ENCODE measurements at places on chromosomes 13 and 19.

DNA sequence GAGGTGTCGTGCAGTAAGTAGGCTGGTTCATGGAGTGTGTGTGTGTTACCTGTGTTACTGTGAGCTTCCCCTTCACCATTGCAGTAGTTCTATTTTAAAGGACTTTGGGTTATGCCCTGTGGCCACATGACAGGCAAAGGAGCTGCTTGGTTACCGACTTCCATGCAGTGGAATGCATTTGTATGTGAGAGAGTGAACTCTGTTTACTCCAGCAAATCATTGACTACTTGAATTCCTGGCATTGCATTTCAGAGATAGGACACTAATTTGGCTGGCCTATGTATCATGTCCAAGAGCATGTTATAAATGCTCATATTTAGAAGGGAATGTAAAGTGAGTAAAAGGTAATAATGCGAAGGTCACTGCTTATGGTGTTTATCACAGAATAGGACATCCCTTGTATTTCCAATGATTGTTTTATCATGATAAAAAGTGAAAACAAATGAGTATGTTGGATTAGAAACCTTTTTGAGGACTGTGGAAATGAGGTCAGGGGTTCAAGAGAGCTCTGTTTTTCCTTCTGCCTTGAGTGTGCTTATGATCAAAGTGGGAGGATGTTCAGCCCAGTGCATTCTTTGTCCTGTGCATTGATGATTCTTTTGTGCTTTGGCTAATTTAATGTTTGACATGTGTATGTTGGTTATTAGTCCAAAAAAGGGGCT lies 156.5 kb downstream of the LMO7 start:
- no peak for DNase-seq

GRCh38 chr13:37148501-37148900 lies 43.0 kb upstream of the CSNK1A1L start:
- no peak for DNase-seq

- no peak for DNase-seq
Observed at GRCh38 chr19:852136-853013, at the start of gene ELANE. Gene ELANE, plus strand, starts transcription at chr19:852303. Its CDS starts 26 bp downstream, at chr19:852329.

GRCh38 chr13:52738719-52739467 lies 727 bp downstream of the CNMD start:
- no peak for DNase-seq

DNA sequence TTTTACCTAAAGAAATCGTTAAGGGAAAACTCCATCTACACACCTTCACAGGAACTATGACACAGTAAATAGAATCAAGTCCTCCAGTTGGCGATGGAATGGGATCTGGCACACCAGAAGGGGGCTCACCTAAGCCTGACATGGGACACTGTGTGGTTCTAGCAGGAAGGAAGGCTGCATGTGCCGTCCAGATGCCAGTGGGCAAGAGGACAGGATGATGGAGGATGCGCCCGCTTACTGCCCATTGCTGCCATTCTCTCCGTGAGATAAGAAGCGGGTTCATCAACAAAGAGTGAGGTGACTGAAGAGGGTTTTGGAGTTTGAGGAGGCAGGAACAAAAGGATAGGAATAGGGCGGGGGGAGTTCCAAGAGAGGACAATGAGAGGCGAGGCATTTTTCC lies 2.9 kb upstream of the CYP2F1 start:
- DNase-seq, result no peak

- no peak for DNase-seq
Observed at GRCh38 chr19:56123266-56123891, 2.3 kb upstream of the ZNF787 start.

DNA sequence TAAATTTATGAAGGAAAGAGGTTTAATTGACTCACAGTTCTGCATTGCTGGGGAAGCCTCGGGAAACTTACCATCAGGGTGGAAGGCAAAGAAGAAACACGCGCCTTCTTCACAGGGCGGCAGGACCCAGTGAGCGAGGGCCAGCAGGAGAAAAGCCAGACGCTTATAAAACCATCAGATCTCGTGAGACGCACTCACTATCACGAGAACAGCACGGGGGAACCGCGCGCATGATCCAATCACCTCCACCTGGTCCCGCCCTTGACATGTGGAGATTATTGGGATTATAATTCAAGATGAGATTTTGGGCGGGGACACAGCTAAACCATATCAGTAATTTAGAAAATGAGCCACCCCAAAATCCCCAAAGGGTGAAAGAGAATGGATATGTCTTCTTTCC lies 187.1 kb downstream of the RAP2A start:
- DNase-seq, result no peak

DNA sequence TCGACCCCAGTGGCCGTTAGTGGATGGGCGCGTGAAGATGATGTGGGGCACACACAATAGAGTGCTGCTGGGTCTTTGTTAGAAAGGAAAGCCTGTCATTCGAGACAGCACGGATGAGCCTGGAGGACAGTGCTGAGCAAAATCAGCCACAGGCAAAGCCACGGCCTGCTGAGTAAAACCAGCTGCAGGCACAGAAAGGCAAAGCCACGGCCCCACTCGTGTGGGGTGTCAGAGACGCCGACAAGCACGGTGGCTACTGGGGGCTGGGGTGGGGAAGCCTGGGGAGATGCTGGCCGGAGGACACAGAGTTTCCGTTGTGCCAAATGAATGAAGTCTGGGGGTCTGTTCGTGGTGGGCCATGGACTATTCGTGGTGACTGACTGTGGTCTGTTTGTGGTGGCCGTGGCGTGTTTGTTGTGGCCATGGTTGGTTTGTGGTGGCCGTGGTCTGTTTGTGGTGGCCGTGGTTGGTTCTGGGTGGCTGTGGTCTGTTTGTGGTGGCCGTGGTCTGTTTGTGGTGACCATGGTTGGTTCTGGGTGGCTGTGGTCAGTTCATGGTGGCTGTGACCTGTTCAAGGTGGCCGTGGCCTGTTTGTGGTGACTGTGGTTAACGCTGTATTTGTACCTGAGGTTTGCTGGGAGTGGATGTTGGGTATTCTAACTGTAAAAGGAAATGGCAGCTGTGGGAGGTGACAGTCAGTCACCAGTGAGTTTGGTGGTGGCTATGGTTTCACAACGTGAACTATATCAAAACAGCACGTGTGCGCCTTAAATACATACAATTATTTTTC lies 36.3 kb downstream of the MCF2L start:
- DNase-seq, result no peak

- DNase-seq, result no peak
Observed at GRCh38 chr19:35883882-35884281, 15.5 kb downstream of the APLP1 start.

GRCh38 chr13:38899571-38899970 lies 91.1 kb downstream of the STOML3 start:
- no peak for DNase-seq

DNA sequence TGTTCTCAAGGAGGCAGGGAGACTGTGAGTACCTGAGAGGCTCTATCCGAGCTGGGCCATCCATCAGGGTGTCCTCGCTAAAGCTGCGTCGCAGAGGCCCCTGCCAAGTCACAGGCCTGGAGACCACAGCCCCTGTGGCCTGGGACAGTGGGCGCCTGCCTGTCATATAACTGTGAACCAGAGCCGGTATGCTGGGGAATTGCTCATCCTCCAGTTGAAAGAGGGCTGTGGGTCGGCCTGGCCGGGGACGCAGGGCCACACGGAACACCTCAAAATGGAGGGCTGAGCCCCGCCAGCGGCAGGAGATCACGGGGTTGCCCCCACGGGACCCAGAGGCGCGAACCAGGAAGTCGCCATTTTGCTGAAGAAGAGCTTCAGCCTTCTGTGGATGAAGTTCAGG lies 6.6 kb downstream of the SH2D3A start:
- no peak for DNase-seq

- no peak for DNase-seq
Observed at GRCh38 chr13:21405309-21405708, 53.8 kb downstream of the ZDHHC20 start.

DNA sequence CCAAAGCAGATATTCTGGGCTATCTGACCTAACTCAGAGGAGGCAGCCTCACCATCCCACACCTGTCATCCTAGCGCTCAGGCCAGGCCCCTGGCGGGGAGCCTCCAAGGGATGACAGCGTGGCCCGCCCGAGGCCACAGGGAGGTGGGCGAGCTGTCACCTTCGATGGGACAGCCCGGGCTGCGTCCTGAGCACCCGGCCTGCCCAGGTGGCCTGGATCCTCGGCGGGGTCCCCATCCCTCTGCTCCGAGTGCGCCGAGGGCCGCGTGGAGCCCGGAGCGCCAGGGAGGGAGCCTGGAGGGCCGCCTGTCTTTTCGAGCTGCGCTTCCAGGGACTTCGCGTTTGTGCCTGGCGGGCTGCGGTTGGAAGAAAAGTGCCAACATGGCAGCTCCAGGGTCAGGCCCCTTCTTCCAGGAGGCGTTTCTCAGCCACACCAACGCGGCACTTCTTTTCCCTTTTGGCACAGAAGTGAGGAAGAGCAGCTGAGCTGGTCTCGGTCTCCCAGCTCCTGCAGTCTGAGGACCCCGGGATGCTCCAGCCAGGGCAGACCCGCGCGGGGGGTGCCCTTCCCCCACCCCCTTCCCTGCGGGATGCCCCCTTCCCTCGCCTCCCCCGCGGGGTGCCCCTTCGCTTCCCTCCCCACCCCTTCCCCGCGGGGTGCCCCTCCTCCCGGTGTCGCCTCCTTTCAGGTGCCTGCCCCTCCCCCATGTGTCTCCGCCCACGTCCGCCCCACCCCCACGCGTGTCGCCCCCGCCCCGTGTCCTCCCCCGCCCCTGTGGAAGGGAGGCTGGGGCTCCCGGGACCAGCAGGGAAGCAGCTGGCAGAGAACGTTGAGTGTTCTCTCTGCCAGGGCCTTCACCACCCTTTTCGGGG lies 42.3 kb downstream of the GJA3 start:
- no peak for DNase-seq

DNA sequence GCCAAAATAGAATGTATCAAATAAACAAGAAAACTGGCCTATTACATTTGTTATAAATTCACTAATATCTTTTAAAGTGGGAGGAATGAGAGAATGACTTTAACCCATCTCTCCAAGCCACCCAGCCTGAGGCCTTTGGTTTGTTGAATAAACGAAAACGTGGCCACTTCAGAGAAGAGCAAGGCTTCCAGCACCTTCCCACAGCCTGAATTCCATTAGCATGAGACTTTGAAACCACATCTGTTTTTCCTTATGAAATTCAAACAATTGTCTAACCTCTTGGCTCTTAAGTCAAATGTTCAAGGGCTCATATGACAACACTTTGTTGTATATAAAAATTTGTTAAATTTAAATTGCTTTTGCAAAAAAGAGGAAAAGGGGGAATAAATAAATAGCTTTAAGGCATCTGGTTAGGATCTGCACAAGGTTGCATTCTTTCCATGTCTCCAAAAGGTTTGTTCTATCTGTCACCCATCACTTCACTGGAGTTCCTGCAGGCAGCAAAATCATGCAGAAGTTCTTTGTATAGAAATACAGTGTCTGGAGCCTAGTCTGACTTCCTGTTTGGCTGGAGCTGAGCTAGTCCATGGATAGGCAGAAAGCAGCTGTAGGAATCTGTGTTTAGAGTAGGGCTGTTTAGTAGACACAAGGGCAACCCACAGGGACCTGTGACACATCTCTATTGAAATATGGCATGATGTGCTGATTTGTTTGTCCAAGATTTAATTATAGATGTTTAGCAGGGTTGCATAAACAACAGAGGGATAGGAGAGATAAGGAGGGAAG lies 502.3 kb downstream of the KCTD12 start:
- peak; percentile 24 for DNase-seq

GRCh38 chr19:1018393-1018792 lies 2.5 kb downstream of the TMEM259 start:
- no peak for DNase-seq

GRCh38 chr13:108086678-108087077 lies 128.7 kb downstream of the LIG4 start:
- no peak for DNase-seq

DNA sequence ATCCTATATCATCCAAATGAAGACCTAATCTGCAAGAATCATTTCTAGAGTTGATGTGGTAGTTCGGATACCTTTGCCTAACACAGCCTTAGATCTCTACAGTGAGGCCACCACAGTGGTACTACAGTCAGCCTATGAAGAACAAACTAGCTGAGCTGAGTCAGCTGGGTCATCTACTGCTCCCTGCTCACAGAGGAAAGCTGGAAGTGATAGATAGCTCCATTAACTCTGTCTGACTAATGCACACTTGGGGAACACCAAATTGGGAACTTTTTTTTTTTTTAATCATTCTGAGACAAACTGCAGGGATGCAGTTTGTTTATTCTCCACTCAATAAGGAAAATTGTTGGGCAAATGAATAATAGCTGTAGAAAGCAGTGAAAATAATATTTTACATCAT lies 1160.6 kb downstream of the PCDH9 start:
- no peak for DNase-seq

DNA sequence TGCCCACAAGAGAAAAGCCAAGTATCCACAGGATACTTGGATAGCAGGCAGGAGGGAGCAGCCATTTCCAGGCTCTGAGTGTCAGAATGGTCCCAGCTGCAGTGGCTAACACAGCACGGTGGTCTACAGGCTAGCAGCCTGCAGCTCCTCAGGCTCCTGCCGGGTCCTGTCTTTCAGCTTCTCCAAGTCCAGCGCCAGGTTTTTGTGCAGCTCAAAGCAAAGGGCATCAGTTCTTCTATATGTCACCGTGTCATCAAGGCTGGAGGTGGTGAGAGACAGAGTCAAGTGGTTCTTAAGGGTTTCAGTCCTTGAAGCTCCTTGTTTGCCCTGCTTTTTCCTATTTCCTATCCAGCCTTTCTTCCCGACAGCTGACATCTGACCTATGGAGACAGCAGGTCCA lies 188.6 kb downstream of the NUFIP1 start:
- no peak for DNase-seq

DNA sequence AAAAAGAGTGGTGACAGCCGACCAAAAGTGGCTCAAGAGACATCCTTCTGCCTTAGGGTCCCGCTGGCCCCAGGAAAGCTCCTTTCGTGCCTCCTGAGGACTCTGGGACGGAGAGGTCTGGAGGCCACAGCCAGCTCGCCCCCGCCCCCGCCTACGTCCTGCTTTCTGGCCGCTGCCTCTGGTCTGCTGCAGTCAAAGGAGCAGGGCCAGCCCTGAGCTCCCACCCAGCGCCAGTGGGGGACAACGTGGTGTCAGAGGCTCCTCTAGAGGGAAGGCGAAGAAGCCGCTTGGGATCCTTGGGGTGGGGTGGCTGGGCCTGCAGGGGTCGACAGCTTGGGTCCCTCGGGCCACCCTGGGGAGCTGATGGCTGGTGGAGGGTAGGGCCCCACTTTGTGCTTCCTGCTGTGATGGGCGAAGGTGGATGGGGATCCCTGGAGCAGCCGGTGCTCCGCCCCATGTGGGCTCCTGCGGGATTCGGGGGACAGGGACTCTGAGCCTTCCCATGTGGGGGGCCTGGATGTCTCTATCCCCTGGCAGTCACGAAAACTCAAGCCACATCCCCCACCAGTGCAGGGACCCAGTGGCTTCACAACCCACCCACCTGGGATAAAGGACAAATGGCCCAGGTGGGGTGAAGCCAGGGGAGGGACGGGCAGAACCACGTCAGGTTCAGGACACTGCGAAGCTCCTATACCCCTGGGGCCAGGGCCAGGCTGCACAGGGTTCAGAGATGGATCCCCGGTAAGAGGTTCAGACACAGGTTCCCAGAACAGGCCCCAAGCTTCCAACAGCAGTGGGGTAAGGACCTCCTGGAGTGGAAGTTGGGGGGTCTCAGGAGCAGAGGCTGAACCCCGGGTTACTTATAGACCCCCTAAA lies 9.0 kb upstream of the DIRAS1 start:
- no peak for DNase-seq

GRCh38 chr13:76837801-76838200 lies 48.4 kb downstream of the KCTD12 start:
- no peak for DNase-seq

- DNase-seq, result no peak
Observed at GRCh38 chr13:104256701-104257100, 1190.5 kb upstream of the SLC10A2 start.
